Pancreas (tissue), 10 donors: ENCODE measurements at places on chromosomes 6 and 20. TPM values are rescaled to one million over a fixed set of nuclear protein-coding genes. Genes with fewer than 3 reads are reported as not detected.
A peak's percentile ranks its signal among the peaks of the same experiment; 100 is the strongest.

The ULBP1 gene
- 0.09 TPM for total RNA-seq

The PEDS1 gene
- total RNA-seq = 6.3 TPM

The SIGLEC1 gene
- 2.4 TPM for total RNA-seq

The AP5S1 gene
- total RNA-seq = 7.3 TPM

The TPMT gene
- 7.3 TPM for total RNA-seq

The C6orf15 gene
- not detected for total RNA-seq

DNA sequence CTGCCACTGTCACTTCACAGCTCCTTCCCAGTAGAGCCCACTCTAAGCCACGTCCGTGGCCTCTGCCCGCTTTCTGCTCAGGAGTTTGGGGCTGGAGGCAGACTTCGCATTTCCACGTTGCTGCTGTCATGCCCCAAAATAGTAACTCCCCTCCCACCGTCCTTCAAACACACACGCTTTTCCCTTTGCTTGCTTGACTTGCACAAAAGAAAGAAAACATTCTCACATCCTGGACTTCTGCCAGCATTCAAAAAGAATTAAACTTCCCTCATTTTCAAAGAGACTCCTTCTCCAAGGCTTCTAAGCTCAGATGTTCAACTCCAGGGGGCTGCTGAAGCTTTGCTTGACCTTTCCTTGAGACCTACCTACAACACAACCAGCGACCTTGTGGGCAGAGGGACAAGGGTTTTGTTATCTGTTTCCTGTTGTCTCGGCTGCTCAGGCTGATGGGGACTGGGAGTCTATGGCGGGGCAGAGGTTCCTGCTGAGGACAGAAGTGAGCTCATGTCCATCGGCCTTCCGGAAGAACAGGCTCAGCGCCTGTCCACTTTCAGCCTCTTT, 263.8 kb upstream of the FOXQ1 start:
- no peak for DNase-seq

DNA sequence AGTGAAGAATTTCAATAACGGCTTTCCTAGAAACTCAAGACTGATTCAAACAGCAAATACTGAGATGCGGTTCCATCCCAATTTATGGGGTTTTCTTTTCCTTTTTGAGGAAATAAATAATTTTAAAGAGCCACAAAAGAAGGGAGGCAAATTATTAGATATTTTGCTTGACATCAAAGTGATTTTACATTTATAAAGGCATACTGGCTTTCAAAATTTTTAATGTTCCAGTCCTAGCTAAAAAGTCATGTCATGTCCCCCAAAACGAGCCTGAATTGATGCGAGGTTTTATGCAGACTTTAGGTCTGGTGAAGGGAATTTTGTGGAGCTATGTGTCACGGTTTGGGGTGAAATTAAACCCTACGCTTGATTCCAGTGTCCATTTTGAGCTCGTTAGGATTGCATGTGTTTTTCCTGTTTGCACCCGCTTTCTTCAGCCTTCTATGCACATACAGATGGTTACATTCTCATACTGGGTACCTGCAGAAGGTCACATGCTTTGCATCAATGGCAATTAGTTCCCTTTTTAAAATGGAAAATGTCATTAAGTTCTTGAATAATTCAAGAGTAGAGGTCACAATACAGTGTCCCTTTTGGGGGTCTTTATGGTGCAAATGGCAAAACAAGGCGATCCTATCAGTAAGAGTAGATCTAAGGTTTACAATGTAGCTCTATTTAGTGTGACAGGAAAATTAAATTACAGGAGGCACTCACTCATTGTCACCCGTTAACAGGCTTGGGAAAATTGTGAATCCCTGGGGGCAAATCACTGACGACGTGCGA, 17.3 kb downstream of the FOXA2 start:
- DNase-seq = no peak

DNA sequence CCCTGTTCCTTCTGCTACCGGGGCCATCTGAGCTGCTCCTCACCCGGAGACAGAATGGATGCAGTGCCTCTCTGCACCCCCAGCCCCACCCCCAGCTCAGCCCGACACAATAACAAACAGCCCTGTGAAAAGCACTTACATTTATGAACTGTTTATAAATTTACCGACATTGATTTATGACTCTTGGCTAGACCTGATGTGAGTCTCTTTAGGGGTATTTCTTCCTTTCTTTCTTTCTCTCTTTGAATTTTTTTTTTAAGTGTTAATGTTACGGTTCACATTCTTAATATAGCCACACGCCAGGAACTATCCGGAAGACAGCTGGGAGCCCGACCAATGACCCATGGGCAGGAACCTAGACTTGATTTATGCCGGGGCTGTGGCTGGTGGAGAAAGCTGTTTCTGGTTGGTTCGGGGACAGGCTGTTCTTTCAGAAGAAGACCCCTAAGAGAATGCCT, 266.3 kb downstream of the CDC5L start:
- no peak for DNase-seq

GRCh38 chr6:33947047-33947446, 143.2 kb upstream of the MLN start:
- DNase-seq = no peak

DNA sequence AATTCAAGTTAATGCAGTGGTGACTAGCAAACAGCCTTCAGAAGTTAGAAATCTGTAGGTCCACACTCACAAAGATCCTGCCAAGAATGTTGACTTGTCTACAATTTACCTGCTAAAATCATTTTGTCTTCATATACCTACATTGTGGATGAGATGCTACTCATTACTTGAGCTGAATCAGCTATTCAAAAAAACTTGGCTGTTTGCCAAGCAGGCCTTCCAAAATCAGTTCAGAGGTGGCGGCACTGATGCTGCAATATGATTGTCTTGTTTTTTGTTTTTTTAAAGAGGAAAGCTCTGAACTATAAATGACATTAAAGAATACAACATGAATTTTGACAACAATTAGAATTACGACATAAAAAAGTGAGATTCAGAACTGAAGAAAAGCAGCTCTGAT, 354.7 kb upstream of the KHDRBS2 start:
- DNase-seq = no peak

- no peak for DNase-seq
These were observed at the start of gene TMEM151B for GRCh38 chr6:44269921-44270525. Gene TMEM151B (plus strand): TSS chr6:44270450. CDS start chr6:44270743, 293 bp downstream.

DNA sequence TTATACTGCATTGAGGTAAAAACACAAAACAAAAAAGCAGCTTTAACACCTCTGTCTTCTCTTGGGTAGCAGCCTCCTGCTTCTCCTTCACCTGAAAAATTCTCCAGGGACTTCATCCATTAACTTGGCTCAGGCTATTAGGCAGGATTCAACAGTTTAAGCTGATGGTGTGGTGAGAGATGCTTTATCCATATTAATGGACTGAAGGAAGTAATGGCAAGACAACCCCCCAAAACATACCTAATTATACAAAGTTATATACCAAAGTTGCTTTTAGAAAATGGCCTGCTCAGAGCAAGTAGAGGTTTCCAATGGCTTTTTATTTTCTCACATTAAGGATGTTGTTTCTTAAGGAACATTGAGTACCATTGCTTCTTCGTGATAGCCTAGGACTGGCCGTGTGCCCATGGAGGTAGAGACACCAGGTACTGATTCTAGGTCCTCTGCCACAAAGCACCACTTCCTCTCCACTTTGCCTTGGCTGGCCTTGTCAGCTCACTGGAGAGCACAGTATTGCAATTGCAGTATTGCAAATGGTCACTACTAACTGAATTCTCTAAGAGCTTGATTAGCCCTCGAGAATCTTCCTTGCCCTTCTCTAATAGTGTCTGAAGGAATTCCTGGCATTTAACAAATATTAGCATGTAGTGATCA, 7.3 kb downstream of the EDN1 start:
- no peak for DNase-seq

DNA sequence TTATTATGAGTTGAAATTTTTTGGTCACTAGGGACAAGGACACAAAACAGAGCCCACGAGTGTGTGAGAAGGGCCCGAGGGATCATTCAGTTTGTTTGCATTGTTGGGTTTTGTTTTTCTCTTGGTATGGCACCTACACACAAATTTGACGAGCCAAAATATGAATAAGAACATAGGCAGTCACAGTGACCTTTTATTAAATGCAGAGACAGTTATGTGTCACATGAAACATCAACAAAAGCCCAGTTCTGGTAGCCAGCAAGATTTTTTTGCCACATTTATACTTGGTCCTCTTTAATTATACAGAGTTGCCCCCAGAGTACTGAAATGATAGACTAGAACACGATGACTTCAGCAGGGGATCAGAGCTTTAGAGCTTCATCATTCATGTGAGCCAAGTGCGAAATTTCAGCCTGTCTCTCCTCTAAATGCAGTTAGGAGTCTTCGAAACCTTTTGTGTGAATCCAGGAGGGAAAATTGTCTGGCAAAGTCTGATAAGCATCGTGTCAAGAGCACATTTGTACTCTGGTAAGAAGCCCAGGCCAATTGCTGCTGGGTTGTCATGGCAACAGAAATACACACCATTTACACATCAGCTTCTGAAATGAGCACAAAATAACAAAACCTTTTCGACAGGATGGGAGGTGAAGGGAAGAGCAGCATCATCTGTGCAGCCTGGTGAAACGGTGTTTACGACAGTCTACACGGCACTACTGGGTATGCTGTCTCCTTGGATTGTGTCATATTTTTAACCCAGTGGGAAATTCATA, 79.2 kb upstream of the RIPOR2 start:
- DNase-seq = no peak

DNA sequence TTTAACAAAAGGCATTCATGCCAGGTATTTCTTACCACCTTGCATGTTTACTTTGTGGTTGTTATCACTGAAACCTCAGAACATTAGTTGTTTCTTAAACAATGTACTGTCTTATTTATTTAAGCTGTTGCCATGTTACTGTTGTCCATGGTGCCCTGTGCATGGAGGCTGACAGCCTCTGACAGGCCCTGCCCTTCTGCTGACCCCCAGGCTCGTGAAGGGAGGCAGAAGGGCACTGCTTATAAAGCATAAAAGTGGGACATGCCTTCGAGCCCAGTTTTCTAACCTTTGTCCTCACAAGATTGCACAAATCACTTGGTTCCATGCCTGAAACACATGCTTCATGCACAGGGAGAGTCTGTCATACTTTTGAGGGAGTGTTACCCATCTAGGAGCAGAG, 46.7 kb upstream of the CLIC5 start:
- DNase-seq = peak; percentile 36

GRCh38 chr6:89509777-89510281, 76.9 kb downstream of the ANKRD6 start:
- DNase-seq = peak; percentile 10

- no peak for DNase-seq
These were observed 951.6 kb downstream of the TFAP2A start for GRCh38 chr6:9463311-9463710.

- no peak for DNase-seq
These were observed 6.7 kb downstream of the STX11 start for GRCh38 chr6:144156991-144157390.
